M059J (cell line): ENCODE measurements at places on chromosomes 7 and 10. TPM values are rescaled to one million over a fixed set of nuclear protein-coding genes. Genes with fewer than 3 reads are reported as not detected.

DNA sequence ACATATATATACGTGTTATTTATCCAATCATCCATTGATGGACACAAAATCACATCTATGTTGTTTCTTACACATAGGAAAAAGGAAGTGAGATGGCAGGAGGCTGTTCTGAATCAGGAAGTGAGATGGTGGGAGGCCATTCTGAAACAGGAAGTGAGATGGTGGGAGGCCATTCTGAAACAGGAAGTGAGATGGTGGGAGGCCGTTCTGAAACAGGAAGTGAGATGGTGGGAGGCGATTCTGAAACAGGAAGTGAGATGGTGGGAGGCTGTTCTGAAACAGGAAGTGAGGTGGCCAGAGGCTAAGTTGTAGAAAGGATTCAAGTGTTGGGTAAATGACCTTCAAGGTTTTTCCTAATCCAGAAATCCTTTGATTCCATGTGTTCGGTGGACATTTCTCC, 921.5 kb downstream of the TYW1 start:
- peak; percentile 60 for DNase-seq

GRCh38 chr10:99532687-99533495, at the start of gene NKX2-3:
Gene NKX2-3 (plus strand): TSS chr10:99532942. CDS start chr10:99533132, 190 bp downstream.
- DNase-seq = peak; percentile 36

The NPY4R gene
- 2.2 and 2.9 TPM in 2 replicates for total RNA-seq

- DNase-seq = no peak
Measured at GRCh38 chr10:117775526-117775925, 233.0 kb downstream of the EMX2 start.

The LGI1 gene
- 0.39 TPM in 1 of 2 replicates, not detected in the other for total RNA-seq

GRCh38 chr7:100093498-100093897, 4.7 kb downstream of the COPS6 start:
- no peak for DNase-seq

DNA sequence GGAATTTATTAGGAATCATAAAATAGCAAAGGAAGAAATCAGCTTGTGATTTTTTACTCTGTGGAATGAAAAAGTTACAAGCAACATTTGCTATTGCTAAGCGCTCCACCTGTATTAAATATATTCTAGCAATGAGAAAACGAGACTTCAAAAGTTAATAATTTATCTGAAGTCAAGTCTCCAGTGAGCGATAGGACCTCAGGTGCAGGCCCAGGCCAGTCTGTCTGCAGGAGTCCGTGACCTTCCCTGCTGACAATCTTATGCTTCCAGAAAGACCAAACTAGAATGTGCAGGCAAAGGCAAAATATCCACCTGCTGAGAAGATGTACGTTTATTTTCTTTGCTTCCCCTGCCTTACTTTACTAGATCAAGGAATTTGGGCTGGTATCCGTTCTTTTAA, 22.7 kb downstream of the MRC1 start:
- no peak for DNase-seq

The TMEM213 gene
- total RNA-seq = not detected in 2 replicates

The CFTR gene
- total RNA-seq = 0.10 TPM in 1 of 2 replicates, not detected in the other

The ITGB8 gene
- 18.4 and 24.3 TPM in 2 replicates for total RNA-seq

The SLC18A3 gene
- total RNA-seq = not detected in 2 replicates

DNA sequence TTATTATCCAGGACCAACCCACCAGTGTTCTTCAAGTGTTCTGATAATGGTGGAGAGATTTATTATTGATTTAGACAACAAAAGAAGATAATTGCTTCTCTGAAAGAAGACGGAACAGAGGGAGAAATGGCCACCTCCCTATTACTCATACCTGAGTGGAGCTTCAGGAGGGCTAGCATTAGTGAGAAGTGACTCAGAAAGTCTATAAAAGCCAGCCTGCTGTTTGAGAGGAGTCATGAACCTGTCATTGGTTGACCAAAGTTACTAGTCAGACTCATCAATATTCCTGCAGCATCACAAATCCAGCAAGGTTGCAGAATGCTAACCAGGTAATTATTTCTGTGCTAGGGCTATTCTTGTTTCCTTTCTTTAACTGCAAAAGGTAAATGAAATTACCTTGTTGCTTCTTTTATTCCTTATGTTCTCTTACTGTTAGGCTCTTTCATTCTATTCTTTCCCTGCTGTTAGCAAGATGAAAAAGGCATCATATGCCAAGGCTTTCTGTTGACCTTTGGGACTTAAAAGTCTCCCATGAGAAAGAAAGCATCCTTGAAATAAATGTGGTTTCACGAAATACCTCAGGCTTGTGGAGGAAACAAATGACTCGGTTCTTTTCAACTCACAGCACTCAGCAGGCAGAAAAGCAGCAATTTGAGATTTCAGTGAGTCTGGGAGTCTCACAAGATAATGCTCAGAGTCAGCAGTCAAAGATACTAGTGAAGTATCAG, 256.4 kb upstream of the PHYHIPL start:
- DNase-seq = peak; percentile 84

DNA sequence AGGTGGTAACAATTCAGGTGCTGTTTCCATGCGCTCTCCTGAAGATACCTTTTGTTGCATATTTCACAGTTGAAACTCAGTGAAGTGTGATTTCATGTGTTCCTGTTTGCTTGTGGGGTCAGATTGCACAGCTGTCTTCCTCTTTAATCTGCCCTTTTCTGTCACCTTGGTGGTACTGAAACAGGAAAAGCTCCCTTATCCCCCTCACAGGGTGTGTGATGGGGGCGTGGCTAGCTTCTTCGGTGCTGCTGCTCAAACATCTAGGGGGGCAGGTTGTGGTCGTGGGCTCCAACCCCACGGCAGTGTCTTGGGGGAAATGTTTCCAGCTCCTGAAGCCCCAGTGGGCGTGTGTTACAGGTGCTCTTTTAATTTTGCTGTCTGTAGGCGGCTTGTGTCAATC, 107.4 kb upstream of the KLF14 start:
- no peak for DNase-seq

The TRPV5 gene
- not detected in 2 replicates for total RNA-seq

- no peak for DNase-seq
Measured at GRCh38 chr10:31001740-31002139, 29.9 kb downstream of the ZNF438 start.

DNA sequence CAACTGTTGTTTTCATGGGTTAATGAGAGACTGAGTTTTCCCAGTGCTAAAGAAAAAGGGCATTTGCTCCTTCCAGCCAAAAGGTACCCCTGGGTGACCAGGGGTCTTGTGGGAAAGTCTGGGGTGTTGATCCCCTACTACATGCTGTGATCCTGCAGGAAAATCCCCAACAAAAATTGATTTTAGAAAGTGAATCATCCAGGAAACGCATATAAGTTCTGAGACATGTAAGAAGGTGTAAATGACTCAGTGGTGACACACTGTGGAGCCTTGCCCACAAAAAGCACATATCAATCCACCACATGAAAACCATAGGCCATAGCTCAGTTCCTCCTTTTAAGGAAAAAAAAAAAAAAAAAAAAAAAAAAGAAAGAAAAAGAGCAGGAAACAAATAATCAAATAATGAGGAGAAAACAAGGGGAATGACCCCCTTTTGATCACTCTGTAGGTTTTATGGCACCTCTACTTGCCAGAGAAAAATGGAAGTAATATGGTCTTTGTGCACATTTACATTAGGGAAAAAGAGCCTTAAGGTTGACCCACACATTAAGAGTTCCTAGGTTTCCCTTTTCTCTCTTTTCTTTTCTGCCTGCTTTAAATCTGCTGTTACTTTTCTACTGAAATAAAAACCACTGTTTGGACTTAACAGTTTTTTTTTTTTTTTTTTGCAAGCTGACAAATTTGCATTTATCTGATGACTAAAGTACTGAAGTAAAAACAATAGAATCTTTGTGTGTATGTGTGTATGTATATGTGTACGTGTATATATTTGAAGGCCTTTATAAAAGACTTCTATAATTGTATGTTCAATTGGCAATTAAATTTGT, 386.0 kb downstream of the KIF20B start:
- peak; percentile 95 for DNase-seq

DNA sequence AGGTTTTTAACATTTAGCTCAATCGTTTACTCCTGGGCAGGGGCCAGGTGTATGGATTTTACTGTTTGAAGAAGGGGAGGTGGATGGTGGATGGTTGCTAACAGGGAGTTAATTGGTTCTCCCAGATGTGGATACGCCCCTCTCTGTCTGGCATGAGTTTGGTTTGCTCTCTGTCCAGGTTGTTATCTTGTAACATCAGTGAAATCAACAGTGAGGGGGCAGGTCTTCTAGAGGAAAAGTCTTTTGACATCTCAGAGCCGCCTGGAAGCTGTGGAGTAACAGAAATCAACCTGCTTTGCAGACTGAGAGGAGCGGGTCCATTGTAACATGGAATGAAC, 243.4 kb downstream of the MGMT start:
- DNase-seq = no peak

DNA sequence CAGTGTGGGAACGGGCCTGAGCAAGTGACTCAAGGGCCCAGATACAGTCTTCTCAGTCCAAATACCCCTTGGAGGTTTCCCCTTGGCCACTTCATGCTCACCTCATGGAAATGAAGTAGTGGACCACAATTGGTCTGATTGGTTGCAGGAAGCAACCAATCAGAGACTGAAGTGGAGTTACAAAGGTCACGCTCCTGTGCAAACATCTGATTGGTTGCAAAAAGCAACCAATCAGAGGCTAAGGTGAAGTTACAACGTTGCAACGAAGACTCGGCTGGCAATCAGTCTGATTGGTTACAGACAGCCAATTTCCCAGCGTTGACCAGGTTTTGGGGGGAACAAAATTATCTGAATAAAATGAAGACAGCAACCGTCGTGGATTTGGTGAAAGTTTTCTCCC, 72.5 kb downstream of the CDHR3 start:
- no peak for DNase-seq

- DNase-seq = no peak
Measured at GRCh38 chr7:127941476-127942210, 89.6 kb downstream of the LRRC4 start.

GRCh38 chr7:17622451-17622850, 317.8 kb downstream of the SNX13 start:
- DNase-seq = no peak

GRCh38 chr7:132544999-132545398, 31.3 kb downstream of the PLXNA4 start:
- DNase-seq = no peak

DNA sequence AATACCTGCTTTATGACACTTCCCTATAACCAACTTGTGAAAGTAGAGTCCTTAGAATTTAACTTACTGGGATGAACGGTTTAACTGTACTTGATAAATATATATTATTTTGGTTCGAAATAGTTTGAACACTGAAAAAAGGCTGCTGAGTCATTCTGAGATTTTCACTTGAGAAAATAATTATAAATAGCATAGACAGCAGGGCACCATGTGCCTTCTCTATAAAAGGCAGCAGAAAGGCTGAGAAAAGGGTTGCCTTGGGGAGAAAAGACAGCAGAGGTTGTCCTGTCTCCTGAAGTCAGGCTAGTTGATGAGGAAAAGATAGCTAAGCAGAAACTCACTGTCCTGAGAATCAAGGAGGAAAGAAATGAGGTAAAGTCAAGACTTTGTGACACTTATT, 92.4 kb downstream of the CTTNBP2 start:
- DNase-seq = no peak

- DNase-seq = no peak
Measured at GRCh38 chr10:5858811-5859210, 30.9 kb downstream of the ANKRD16 start.

DNA sequence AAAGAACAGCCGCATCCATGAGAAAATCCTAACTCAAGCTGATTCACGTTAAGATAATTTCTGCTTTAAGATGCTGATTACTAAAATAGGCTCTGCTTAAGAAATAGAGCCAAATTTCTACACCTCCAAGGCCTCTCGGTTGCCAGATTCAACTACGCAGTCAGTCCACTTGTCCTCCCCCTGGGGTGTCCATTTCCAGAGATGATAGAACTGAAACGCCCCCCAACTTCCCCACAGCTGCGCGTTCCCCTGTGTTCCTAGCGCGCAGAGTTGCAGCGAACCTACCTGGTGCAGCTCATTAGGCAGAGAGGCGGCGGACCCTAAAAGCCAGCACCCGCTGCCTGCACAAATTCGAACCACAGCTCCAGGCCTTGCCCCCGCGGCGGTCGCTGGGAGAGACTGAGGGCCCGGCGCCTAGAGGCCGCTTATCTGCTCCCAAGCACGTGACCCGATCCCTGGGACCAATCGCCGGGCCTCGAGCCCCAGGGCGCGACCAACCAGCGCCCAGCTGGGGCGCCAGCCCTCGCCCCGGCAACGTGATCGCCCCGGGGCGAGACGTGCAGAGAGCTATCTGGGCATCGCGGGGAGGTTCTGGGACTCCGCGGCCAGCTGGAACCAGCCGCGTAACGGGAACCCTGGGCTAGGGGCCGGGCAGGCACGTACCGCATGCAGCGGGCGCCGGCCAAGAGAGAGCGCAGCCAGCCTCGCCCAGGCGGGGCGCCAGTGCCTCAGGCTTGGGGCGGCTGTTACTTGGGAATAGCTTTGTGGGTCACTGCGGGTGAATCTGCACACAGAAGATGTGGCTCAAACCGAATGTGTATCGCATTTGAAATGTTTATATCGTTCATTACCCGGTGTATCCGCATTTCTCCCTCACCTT, at the start of gene PPP1R3C:
PPP1R3C (minus strand) TSS at position 401 of the 880 bp plus-strand sequence; CDS start at position 299, 102 bp downstream.
- DNase-seq = peak; percentile 98

GRCh38 chr10:58209669-58210068, 58.0 kb downstream of the IPMK start:
- DNase-seq = peak; percentile 17

DNA sequence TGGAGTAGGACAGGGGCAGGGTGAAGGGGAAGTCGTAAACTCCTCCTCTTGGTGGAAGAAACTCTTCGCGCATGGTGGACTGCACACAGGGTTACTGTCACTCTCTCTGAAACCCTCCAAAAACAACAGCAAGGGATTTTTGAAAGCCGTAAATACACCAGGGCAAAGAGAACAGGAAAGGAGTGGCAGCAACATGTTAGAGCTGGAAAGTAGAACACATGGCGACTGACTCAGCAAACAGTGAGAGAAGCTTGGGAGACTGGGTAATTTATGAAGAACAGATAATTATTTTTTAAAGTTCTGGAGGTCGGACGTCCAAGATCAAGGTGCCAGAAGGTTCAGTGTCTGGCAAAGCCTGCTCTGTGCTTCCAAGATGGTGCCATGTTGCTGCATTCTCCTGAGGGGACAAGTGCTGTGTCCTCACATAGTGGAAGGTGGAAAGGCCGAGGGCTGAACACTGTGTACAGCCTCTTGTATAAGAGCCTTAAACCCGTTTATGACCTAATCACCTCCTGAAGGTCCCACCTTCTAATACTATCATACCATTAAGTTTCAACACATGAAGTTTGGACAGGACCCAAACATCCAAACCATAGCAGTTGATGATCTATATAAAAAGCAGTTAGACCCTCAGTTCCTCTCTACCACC, 22.5 kb upstream of the C10orf53 start:
- DNase-seq = no peak

DNA sequence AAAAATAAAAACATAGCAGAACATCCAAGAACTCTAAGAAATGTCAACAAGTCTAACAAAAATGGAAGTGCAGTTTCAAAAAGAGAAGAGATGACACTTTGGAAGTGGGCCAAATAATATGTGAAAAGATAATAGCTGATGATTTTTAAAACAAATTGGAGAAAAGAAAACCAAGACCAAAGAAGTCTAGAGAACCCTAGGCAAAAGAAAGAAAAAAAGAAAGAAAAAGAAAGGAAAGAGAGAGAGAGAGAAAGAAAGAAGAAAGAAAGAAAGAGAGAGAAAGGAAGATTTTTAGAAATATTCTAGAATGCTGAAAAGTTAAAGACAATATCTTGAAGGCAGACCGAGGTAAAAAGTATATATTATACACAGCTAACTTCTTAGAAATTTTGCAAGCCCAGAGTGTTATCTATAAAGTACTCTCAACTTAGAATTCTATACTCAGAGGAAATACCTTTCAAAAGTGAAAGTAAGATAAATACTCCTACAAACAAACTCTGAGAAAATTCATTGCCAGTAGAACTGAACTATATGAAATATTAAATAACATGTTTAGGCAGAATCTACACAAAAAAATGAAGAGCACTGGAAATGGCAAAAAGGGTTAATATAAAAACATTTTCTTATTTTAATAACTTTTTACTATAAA, 138.7 kb upstream of the SMIM30 start:
- no peak for DNase-seq
